SJSA1 (cell line): ENCODE measurements at places on chromosomes 6 and 20. TPM values are rescaled to one million over a fixed set of nuclear protein-coding genes. Genes with fewer than 3 reads are reported as not detected.

GRCh38 chr20:38210741-38211140 lies 45.7 kb upstream of the TGM2 start:
- DNase-seq = no peak
- H3K4me1 ChIP-seq = peaks cover 6% of the 10 kb centered on the region; the same call in 1 of the 2 replicates
- no peaks in the 10 kb centered on the region for H3K27me3 ChIP-seq

DNA sequence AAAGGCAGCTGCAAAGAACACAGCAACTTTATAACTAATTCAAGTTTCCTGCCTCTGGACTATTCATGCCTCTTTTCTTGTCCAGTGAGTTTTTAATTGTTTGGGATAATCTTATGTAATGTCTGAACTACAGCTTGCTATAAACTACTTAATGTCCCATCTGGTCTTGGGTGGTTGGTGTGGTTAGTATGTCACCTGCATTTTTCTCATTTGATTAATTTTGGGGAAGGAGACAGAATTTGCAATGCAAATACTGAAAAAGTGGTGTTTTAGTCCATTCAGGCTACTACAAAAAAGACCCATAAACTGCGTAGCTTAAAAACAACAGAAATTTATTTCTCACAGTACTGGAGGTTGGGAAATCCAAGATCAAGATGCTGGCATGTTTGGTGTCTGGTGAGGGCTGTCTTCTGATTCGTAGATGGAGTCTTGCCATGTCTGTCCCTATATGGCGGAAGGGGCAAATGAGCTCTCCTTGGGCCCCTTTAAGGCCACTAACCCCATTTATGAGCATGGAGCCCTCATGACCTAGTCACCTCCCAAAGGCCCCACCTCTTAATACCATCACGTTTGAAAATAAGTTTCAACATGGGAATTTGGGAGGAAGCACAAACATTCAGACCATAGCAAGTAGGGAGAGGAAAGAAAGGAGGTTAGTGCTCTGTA lies 22.4 kb downstream of the RNF8 start:
- no peak overlapping the region for H3K27ac ChIP-seq
- H3K27me3 ChIP-seq = no peaks in the 10 kb centered on the region
- H3K4me3 ChIP-seq = no peak overlapping the region
- peaks cover 62% of the 10 kb centered on the region for H3K36me3 ChIP-seq
- DNase-seq = no peak

- H3K4me1 ChIP-seq = peaks cover 22% of the 10 kb centered on the region
- no peak for DNase-seq
- H3K27me3 ChIP-seq = no peaks in the 10 kb centered on the region
- H3K4me3 ChIP-seq = no peak overlapping the region
- H3K27ac ChIP-seq = no peak overlapping the region
Observed at GRCh38 chr20:35826397-35826998, 54.7 kb downstream of the PHF20 start.

DNA sequence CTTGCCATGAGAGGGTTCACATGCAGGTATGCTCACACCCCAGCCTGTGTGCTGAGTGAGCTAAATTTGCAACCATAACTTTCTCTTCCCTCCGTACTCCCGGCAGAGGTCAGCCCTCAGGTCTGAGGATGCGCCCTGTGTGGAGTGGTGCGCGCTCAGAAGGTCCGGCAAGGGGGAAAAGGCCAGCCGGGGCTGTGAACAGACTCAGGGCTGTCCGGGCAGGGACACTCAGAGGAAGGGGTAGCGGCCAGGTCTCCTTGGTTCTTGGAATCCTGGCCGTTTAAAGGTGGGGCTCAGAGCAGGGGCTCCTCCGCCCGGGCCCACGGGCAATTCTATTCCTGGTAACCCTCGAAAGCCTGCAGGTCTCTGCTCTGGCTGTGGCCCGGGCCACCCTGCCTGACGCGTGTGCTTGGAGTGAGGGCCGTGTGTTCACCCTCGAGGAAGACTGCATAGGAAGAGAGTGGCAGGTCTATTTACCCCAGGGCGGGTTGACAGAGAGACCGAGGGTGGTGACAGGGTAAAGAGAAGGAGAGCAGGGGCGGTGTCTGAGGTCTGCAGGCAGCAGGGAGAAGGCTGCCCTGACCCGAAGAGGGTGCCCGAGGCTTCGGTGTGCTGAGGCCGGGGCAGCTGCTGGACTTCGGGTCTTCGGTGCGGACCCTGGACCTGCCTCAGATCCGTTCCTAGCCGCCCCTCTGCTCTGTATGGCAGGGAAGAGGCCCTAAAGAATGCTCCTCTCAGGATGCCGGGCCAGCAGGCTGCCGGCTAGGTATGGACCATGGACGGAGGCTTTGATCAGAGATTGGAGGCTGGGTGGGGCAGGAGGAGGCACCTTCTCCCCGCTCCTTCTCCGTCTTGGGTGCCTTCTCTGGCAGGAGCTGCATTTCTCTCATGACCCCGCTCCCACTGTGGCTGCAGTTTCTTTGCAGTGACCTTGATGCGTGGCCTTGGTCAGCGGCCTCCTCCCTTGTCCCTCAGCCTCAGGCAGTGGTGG lies 131.1 kb upstream of the ARMC2 start:
- DNase-seq = no peak
- H3K27me3 ChIP-seq = no peaks in the 10 kb centered on the region
- H3K27ac ChIP-seq = no peak overlapping the region
- no peaks in the 10 kb centered on the region for H3K4me1 ChIP-seq
- no peak overlapping the region for H3K4me3 ChIP-seq

TUBB2B gene
- 33.1 and 49.5 TPM in 2 replicates for total RNA-seq

COL12A1 gene
- total RNA-seq = 166 and 233 TPM in 2 replicates

DNA sequence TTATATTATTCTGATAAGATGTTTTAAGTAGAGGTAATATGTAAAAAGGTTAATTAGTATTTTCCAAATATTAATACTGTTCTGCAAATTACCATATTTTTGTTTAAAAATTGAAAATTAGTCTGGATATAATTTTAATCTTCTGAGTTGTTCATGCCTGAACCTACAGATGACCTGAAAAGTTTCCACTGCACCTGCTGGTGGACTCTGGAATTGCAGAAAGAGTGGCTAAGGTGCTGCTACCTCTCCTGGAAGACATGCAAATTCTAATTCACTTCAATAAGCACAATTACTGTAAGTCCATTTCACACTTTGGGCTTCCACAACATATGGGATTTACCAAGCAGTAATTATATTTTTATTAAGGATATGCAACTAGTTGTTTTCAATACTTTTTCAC lies 77.7 kb upstream of the OLIG3 start:
- no peak for DNase-seq
- H3K4me1 ChIP-seq = no peaks in the 10 kb centered on the region
- H3K27ac ChIP-seq = no peak overlapping the region
- no peaks in the 10 kb centered on the region for H3K36me3 ChIP-seq
- H3K4me3 ChIP-seq = no peak overlapping the region
- H3K27me3 ChIP-seq = no peaks in the 10 kb centered on the region

- DNase-seq = no peak
- no peak overlapping the region for H3K4me3 ChIP-seq
- no peaks in the 10 kb centered on the region for H3K27me3 ChIP-seq
- no peak overlapping the region for H3K27ac ChIP-seq
Observed at GRCh38 chr20:33584976-33585375, 77.2 kb upstream of the C20orf144 start.

GRCh38 chr20:48098866-48099265 lies 313.6 kb upstream of the SULF2 start:
- H3K27me3 ChIP-seq = no peaks in the 10 kb centered on the region
- no peak overlapping the region for H3K4me3 ChIP-seq
- H3K27ac ChIP-seq = no peak overlapping the region

BMP7 gene
- not detected in 2 replicates for total RNA-seq

DNA sequence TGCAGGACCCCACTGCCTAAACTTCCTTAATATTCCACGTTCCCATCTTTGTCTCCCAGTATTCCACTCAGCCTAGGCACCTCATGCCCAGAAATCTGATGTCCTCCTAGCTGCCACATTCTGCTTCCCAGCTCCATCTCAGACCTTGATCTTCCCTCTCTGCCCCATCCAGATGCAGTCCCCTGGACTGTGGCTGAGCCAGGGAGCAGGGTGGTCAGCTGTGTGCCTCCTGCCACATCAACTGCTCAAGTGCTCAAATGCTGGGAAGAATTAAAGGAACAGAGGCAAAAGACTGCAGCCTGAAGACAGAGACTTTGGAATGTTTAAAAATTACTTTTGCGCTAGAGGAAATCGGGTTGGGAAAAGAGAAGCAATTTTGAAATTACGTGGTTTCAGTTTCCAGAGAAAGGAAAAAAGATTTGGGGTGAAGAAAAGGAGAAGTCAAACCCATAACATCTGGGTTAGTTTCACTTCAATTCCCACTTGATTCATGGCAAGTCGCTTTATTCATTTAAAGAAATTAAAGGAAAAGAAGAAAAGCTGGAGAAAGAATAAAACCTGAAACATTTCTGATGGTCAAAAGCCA lies 704.8 kb downstream of the PTPRT start:
- H3K4me3 ChIP-seq = no peak overlapping the region
- no peaks in the 10 kb centered on the region for H3K4me1 ChIP-seq
- no peaks in the 10 kb centered on the region for H3K27me3 ChIP-seq
- no peaks in the 10 kb centered on the region for H3K36me3 ChIP-seq

SH3BGRL2 gene
- 4.7 and 6.8 TPM in 2 replicates for total RNA-seq

- DNase-seq = no peak
- no peaks in the 10 kb centered on the region for H3K27me3 ChIP-seq
- H3K4me1 ChIP-seq = peaks cover 41% of the 10 kb centered on the region
- H3K4me3 ChIP-seq = no peak overlapping the region
- no peaks in the 10 kb centered on the region for H3K36me3 ChIP-seq
Observed at GRCh38 chr6:14477559-14477958, 360.0 kb downstream of the CD83 start.

DNA sequence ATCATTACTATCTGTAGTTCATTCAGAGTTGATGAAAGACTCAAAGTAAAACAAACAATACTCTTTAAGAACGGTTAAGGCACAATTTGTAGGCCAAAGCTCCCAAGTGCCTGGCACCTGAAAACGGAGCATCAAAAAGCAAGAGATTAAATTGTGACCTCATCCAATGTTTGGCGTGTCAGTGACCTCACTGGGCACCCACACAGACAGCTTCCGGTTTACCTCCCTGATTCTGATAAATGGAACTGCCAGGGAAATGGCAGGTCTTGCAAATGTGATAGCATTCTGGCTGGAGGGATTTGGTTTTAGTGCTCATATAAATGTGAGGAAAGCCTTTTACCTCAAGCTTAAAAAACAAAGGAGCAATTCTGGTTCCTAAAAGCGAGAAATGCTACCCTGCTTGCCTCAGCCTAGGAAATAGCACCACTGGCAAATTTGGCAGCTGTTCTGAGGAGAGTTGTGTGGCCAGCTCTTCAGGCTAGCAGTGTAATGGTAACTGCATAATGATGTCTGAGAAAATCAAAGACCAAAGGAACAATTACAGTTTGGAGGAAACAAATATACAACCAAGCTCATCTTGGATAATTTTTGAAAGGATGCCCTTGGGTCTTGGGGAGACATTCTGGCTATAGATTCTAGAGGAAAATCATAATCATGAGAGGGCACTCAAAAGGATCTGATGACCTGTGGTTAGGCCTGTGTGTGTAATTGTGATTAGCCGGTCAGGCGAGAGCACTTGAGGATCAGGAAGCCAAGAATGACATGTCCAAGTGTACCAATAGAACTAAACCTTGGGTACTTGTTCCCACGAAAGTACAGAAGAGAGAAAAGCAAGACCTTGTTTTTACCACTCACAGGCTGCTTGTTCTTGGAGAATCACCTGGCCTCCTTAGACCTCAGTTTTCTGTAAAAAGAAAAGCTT lies 174.3 kb downstream of the TFAP2B start:
- H3K4me3 ChIP-seq = no peak overlapping the region
- no peaks in the 10 kb centered on the region for H3K4me1 ChIP-seq
- H3K27me3 ChIP-seq = no peaks in the 10 kb centered on the region
- no peak overlapping the region for H3K27ac ChIP-seq
- DNase-seq = no peak
- no peaks in the 10 kb centered on the region for H3K36me3 ChIP-seq

DUSP15 gene
- total RNA-seq = 1.5 and 3.4 TPM in 2 replicates

DNA sequence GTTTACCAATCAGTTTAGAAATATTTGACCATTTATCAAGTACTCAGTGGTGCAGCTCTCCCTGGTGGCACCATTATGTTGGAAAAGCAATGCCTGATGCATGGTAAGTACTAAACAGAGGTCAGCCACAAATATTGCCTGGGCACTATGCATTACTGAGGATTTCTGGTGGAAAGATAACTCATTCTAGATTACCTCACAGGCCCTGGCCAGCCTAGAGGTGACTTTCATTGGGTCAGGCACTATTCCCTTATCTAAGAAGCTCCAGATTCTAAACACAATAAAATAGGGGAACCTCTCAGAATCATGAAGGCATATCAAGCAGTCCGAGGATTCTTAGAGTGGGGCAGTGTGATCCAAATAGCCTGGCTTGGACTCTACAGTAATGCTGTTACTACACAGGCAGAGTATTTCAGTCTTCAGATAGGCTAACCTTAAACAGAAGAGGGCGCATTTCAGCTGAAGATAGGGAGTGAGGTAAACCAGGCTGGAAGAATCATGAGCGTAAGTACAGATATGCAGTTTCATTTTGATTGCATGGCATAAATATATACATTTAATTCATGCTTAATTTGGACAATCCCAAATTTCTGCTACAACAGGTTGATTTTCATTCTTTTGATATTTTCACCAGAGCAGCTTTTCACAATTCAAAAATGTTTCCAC lies 12.1 kb downstream of the LGSN start:
- no peaks in the 10 kb centered on the region for H3K36me3 ChIP-seq
- DNase-seq = no peak
- no peak overlapping the region for H3K27ac ChIP-seq
- H3K4me3 ChIP-seq = no peak overlapping the region
- H3K27me3 ChIP-seq = no peaks in the 10 kb centered on the region

DNA sequence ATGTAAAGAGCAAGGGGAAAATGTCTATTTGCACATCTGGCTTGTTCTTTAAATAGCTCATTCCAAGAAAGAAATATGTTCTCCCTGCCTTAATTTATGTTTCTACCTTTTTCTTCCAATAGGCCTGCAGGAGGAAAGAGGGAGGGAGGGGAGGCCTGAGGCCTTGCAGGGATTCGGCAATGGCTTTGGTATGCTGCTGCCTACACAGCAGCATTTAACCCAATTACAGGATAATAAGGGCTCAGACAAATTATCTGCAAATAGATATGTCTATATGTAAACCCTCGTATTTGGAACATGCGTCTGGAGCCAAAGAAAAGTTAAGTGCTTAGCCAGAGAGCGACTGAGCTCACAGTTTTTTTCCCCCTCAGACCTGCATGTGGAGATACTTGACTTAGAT lies 277.2 kb downstream of the CDC5L start:
- no peak overlapping the region for H3K4me3 ChIP-seq
- H3K27me3 ChIP-seq = no peaks in the 10 kb centered on the region
- peaks cover 93% of the 10 kb centered on the region for H3K4me1 ChIP-seq
- no peak for DNase-seq
- no peaks in the 10 kb centered on the region for H3K36me3 ChIP-seq
